T-cell (primary cell): ENCODE measurements at places on chromosomes 3 and 15.

DNA sequence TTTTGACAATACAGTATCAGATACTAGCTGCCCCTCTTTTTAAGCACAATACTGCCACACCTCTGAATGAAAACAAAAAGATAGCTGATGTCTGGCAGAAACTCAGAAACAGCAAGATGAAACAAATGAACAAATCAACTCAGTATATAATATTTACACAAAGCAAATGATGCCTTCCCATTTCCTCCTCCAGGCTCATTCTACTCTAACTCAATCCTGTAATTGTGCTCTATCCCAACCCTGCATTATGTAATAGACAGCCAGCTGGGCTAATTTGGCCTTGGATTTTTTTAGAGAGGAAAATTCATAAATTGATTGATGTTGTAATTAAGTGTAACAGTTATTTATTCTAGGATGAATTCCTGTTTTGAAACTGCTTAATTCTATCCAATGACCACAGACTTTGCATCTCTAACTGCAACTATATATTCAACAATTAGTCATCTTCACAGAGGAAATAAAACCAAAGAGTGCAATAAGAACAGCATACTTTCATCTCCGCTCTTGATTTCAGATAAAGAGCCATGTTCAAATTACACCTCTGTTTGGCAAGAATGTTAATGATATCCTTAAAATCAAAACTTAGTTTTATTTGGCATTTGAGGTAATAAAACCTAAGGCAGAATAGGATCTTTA lies 6.1 kb downstream of the ATG3 start:
- DNase-seq = no peak

DNA sequence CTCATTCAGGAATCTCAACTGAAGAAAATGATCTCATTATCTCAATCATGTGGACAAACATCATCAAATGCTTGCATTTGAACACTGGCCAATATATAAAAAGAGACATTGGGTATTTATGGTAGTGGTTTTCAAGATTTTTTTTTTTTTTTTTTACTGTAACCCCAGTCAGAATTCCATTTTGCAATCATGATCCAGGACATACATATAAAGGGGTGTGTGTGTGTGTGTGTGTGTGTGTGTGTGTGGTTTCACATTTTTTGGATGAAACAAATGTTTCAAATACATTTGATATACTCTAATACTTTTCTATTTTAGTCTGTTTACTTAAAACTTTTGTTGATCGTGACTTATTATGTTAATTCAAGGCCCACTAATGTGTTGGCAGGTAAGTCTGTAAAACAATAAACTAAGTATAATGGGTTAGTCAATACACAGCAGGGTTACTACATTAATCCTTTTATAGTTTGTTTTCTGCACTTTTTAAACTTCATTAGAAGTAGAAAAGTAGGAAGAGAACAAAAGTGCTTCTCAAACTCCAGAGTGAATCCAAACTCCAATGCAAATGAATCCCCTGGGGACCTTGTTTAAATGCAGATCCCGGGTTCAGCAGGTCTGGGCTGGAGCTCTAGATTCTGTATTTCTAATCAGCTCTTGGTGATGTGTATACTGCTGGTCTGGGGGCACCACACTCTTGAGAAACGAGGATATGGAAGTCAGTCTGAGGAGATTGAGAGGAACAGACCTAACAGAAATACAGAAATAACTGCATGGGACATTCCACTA lies 17.6 kb downstream of the THRB start:
- no peak for DNase-seq

DNA sequence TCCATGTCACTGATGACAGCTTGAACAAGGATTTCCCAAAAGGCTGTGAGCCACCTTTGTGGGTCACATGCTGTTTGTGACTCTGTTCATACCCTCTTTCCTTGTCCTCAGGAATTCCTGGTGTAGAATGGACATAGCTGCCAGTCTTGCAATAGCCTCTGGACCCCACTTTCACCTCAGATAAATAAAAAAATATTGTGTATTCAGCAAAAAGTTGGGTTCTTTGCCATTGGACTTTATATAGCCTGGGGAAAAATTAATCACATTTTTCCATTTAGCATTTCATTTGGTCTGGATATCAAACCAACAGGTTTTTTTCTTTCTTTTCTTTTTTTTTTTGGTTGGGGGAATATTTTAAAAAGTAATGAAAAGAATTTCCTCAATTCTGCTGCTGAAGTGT lies 144.8 kb downstream of the PDCD6IP start:
- no peak for DNase-seq

- no peak for DNase-seq
Observed at GRCh38 chr3:21292971-21293370, 458.0 kb downstream of the ZNF385D start.

- DNase-seq = no peak
Observed at GRCh38 chr3:37969596-37970100, 20.9 kb upstream of the VILL start.

GRCh38 chr3:98755601-98756000 lies 7.5 kb upstream of the ST3GAL6 start:
- DNase-seq = no peak

- DNase-seq = no peak
Observed at GRCh38 chr15:96122077-96123027, 208.1 kb upstream of the NR2F2 start.

GRCh38 chr3:87436781-87437543 lies 160.6 kb upstream of the POU1F1 start:
- DNase-seq = no peak

DNA sequence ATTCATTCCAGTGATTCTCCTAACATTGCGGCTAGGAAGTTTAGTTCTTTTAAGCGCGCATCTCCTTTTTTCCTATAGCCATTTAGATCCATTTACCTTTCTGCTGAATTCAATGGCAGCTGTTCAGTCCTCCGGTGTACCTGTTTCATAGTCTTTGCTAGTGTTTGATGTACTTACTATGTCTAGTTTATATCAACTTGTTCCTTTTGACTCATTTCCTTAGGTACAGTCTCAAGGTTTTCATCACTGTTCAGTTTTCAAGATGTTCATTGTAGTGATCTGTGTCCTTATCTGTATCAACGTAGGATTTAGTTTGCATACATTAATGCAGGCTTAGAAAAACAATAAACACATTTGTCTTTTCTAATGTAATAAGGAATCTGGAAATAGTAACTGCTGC lies 59.0 kb upstream of the MBNL1 start:
- no peak for DNase-seq

DNA sequence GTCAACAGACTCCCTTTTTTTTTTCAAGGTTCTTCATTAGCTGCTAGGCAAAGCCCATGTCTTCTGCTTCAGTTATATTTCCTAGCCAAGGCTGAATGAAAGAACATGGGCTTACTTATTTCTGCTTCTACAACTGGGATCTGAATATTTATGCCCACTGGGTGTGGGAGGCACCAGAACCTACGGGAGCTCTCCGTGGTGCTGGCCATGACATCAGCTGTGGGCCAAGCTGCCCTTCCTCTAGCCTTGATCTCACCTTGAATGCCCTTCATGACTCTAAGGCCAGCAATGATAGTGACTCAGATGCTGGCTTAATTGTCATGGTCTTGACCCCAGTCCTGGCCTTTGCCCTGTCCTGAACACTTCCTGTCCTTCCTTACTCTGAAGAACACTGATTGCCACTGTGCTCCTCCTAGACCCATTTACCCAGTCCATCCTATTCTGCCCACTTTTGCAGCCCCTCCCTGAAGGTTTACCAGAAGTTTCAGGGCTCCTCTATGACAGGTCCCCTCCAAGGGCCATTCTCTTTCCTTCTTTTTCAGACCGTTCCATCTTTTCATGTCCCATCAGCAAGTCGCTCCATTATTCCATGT lies 32.8 kb upstream of the PRR20G start:
- no peak for DNase-seq

DNA sequence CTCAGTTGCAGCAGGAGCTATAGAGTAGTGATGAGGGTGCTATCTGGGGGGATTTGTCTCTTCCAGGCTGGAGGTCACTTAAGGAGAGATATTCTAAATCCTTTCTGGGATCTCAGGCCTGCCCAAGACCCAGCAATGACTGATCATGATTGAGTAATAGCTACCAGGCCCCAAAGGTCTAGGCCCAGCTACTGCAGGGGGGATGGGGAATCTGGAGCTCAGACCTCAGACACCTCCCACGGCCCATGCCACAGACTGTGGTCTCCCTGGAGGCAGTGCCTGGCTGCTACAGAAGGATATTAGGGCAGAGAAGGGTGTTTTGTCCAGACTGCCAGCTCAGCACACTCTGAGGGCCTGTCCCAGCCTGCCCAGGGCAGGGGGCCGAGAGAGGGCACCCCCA lies 6.9 kb downstream of the SLC38A3 start:
- no peak for DNase-seq

- DNase-seq = no peak
Observed at GRCh38 chr3:101879102-101879501, 29.8 kb downstream of the NFKBIZ start.

- DNase-seq = no peak
Observed at GRCh38 chr3:149489060-149489690, 14.7 kb downstream of the TM4SF4 start.

DNA sequence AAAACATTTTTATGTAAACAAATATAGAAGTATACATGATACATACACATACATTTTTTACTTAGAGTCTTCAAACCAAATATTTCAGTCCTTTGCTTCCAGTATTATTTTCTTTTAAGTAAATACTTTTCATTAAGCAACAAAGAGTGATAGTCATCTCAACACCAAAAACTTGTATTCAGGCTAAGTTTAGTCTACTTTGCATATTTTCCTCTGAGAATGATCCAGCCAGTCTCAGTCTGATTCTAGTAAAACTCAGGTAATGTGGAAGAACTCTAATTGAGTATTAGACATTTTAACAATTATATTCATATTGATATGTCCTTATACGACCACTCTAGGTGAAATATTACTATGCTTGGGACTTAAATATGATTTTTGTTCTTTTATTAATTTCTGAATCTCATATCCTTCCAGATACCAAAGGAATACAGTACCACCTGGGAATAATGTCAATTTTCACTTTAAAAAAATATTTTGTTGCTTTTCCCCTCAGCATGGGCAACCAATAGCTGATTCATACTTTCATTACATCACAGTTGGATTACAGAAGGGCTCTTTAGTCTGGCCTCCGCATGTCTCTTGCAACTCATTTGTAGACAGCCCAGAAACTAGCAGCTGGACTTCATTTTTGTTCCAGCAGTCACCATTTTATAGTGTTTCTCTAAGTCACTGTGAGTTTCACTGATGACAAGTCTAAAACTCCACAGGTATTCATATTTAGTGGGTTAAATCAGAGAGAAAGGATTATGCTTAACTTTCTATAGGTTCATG lies 390.4 kb downstream of the ZBTB20 start:
- no peak for DNase-seq

GRCh38 chr3:194322678-194323211 lies 28.4 kb downstream of the CPN2 start:
- no peak for DNase-seq

DNA sequence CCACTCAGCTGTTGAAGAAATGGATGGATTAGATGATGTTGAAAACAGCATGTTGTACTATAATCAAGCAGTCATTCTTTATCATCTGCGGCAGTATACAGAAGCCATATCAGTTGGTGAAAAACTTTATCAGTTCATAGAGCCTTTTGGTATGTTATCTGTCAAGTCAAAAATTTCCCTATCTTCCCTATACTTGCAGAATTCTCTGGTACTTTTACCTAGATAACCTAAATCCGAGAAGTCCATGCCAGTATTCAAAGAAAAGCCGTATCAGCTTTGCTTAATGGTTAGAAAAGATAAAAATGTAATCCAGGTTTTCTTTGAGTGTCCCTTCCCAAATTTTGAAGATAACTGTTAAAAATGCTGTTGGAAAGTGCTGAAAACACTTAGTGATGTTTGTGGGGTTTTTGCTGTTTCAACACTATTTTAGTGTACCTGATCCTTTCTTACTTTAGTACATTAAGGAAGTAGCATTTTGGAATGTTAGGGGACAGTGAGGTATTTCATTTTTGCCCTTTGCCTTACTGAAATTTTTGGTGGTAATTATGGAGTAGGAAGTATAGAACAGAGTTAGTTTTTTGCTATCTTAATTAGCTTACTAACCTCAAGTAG lies 23.8 kb downstream of the CNOT10 start:
- no peak for DNase-seq

DNA sequence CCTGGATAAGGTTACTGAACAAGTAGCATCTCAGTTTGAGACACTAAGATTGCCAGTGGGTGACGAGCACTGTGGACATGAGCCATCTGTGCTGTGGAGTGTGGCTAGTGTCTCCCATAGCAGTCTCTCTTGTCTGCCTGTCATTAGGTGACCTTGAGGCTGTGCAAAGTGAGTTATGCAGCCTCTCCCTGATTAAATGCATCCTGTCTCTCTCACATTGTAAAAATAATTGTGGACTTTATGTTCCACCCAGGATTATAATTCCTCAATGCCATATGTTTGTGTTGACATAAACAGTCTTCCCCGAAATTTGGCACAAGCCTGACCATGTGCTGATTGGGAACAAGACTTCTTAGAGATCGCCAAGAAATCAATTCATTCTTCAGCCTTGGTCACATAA lies 168.9 kb downstream of the MYRIP start:
- no peak for DNase-seq

DNA sequence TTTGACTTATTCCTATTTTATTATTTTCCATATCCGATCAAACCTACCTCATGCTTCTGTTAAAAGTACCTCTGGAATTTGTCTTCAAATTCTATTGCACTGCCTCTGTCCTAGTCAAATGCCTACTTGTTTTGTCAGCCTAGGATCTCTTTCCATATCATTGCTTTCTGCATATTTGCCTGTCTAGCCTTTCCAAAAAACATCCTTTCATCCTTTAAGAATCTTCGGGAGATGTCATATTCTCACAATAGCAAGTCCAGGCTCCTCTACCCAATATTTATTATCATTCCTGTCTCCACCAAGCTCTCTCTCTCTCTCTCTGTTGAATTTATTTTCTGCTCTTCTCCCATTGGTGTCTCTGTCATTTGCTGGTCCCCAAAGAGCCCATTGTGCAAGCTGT lies 80.1 kb downstream of the LRRC28 start:
- DNase-seq = no peak

GRCh38 chr3:183455089-183455488 lies 26.7 kb upstream of the MCF2L2 start:
- DNase-seq = no peak

DNA sequence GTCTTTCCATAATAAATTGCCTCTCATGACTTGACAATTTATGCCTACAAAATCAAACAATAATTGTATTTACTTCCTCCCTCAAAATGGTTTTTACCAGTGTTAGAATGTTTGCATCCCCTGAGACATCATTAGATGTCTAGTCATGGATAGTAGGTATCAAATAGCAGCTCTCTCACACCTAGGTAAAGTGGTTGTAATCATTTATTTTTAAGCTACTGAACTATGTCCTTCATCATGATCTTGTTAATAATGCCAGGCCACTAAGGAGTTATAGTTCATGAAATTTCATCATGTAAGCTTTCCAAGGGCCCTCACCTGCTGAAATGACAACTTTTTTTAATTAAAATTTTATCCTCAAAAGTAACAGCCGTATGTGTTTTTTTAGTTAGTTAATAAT lies 134.1 kb downstream of the ARPP21 start:
- DNase-seq = no peak

GRCh38 chr15:51281368-51281967 lies 56.9 kb downstream of the CYP19A1 start:
- no peak for DNase-seq

GRCh38 chr3:179658606-179659005 lies 5.8 kb downstream of the USP13 start:
- DNase-seq = no peak

GRCh38 chr15:76060118-76060989 lies 569 bp downstream of the TMEM266 start:
- DNase-seq = no peak
